CD4-positive, alpha-beta T cell treated with Interleukin-10 for 1 hour (primary cell): ENCODE measurements at places on chromosomes 1 and 21.

GRCh38 chr1:20160034-20160433 is 20.9 kb downstream of the PLA2G2F start:
- DNase-seq = no peak

GRCh38 chr1:197841883-197842553 is 60.4 kb upstream of the C1orf53 start:
- no peak for DNase-seq

DNA sequence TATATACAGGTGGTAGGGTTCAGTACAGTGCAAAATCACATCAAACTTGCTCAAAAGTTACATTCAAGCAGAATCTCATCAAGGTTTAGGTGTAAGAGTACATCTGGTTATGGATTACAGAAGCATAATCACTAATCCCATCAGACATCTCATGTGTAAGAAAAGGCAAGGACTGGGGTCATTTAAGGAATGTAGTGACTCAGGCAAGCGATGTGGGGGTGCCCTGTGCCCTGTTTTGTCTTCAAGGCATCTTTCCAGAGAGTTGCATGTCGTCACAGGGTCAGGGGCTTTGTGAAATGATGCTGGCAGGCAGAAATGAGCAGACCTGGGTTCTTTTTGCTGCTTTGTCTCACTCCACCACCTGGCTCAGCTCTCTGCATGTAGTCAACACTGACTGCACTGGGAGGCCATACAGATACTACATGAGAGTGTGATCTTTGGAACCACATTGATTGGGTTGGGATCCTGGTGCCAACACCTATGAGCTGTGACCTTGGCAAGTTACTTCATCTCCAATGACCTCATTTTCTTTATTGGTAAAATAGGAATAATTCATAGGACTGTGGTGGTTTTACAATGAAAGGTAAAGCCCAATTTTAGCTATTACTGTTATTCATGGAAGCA is 8.2 kb upstream of the HHIPL2 start:
- DNase-seq = no peak

DNA sequence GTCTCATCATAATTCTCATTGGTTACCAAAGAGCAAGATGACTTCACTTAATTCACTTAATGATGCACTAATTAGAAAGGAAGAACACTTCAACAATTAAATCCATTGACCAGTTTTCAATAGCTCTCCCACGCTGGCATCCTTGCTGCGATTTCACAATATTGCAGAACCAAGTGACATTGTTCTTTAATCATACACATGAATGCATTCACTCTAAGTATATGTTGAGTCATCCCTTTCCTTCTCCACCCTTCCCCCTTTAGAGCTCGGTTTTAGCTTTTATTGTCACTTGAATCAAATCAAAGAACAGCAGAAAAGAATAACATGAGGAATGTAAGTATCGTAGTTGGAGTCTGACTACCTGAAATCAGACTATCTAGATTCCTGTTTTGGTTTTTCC is 233.6 kb upstream of the FMN2 start:
- DNase-seq = no peak
